ENCODE measurements at places on chromosomes 2 and 18. TPM values are rescaled to one million over a fixed set of nuclear protein-coding genes. Genes with fewer than 3 reads are reported as not detected.
A peak's percentile ranks its signal among the peaks of the same experiment; 100 is the strongest.

The NOSTRIN gene
- 62.1 TPM for total RNA-seq

DNA sequence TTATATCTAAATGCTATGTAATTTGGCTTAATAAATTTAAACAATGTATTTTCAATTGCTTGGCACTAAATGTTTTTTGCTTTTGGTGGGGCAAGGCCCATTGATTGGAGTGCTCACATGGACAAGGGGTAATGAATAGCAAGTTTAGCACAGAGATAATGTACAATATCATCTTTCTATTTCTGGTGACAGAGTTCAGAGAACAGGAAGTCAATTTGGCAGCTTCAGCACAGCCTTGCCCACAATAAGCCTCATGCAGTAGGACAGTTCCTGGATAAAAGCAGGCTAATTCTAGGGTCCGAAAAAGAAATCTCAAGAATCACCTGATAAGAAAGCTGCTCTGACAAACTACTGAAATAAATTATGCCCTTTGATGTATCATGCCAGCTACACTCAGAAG, 443.9 kb upstream of the FSHR start:
- no peak for DNase-seq

DNA sequence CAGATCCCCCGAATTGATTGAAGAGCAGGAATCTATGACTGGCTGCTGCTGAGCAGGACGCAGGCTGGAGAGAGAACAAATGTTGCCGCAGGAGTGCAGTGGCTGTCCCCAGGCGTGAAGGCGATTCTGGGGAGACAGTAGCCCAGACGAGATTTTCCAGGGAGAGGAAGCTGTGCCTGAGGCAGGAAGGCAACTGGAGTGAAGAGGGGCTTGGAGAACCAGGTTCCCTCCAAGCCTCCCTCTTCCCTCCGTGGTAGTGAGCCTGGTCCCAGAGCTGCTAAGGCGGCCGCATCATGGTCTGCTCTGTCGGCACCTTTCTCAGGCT, 1.3 kb upstream of the NPPC start:
- peak; percentile 82 for DNase-seq

DNA sequence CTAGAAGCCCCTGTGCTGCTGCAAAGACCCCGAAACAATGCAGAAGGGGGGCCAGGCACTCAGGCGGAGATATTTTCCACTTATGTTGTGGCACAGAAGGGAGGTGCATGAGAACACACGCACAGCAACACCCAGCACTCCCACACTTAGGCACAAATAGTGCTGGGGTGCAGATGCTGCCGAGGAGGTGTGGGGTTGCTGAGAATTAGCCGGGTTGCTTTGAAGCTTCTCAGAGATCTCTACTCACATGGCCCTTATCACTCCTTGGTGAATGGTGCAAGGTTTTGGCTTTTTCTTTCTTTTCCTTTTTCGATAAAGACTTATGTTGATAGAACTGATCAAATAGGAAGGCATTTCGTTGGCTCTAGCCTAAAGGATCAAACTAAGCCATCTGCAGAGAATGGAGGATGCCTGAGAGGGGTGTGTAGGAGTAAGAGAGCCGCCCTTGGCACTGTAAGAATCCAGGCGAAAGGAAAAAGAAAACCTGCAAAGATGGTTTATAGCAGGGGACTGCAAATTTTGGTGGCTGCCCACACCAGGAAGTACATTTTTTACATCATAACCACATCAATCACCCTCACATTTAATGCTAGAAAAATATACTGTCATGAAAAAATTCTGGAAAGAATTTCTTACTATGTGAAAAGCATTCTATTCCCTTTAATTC, 27.9 kb upstream of the FHL2 start:
- no peak for DNase-seq

DNA sequence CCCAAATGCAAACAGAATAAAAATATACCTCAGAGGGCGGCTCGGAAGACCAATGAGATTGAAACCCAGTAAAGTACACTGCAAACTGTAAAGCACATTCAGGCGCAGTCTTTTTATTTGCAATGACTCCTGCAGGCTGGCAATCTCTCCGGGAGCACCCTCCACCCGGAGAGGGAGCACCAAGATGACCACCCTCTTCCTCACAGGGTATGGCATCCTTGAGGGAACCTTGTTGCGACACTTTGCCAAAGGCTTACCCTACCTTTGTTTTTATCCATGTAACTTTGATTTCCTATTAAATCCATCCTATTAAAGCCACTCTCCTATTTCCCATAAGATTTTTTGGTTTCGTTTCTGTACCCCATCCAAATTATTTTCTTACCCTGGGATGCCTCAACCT, 16.2 kb downstream of the CHST10 start:
- no peak for DNase-seq

GRCh38 chr18:79630281-79631095, 49.1 kb upstream of the CTDP1 start:
- DNase-seq, result peak; percentile 85

DNA sequence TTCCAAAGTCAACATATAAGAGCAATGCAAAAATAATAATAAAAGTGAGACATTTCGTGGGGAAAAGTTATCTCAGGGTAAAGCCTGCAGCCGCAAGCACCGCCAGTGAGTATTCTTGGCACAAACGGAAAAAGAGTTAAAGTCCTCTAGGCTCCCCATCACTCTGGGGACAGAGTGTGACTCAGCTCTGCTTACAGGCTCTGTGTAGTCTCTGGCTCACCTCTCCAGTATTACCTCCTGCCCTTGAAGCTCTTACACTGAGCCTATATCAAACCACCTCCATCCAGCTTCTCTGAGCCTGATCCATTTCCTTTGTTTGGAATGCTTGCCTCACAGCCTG, 55.5 kb downstream of the MTHFD2 start:
- peak; percentile 9 for DNase-seq

- no peak for DNase-seq
Measured at GRCh38 chr18:78525366-78526111, 454.1 kb upstream of the SALL3 start.

The SCYGR4 gene
- not detected for total RNA-seq

The VWC2L gene
- total RNA-seq, result not detected

The MAP3K19 gene
- not detected for total RNA-seq

The DOCK10 gene
- 16.0 TPM for total RNA-seq

DNA sequence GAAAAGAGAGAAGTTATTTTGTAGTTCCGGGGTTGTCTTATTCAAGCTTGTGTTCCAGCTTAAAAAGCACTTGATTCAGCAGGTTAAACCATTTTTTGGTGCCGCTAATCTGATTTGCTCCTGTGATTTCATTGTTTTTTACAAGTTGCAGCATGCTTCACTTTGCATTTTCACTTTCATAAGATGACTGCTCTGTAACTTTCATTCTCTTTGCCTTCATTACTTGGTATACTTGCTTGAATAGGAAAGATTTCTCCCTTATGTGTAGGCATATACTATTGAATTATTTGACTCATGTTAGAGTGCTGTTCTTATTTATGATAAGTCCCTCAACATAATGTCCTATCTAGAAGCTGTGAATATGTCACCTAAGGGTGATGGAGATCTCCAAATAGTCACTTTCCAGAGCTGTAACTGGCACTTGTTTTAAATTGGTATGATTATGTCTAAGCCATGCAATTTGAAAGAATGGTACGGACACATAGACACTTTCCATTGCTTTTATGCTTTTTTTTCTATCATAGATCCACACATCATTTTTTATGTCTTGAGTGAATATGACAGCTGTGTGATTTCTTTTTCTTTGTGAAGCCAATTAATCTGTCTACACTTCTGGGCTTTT, 254.5 kb downstream of the DSEL start:
- DNase-seq, result no peak

DNA sequence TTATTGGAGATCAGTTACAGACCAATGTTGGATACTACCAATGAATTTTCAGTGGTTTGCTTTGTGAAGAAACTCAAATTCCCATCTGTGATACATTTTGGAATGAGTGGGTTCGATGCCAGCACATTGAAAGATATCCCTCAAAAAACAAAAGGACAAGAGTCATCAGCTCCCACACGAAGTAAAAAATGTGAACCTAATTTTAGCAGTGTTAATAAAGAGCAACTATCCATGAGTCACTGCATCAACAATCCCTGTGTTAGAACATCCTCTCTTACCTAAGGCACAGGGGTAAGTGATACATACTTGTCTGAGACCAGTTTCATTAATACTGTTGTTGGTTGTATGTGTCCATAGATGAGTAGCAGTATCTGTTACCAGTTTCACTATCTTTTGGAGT, 551.8 kb upstream of the SOX11 start:
- no peak for DNase-seq

GRCh38 chr18:38575648-38576047, 1010.0 kb upstream of the CELF4 start:
- no peak for DNase-seq

The DUSP2 gene
- 6.1 TPM for total RNA-seq

- no peak for DNase-seq
Measured at GRCh38 chr2:228798458-228799207, 472.5 kb downstream of the PID1 start.

- DNase-seq, result no peak
Measured at GRCh38 chr2:76296438-76296837, 585.7 kb upstream of the GCFC2 start.

GRCh38 chr2:104388296-104388695, 465.6 kb upstream of the POU3F3 start:
- DNase-seq, result no peak

The LYPD6B gene
- total RNA-seq, result not detected
